ENCODE measurements at places on chromosomes 7 and 10. TPM values are rescaled to one million over a fixed set of nuclear protein-coding genes. Genes with fewer than 3 reads are reported as not detected.

DNA sequence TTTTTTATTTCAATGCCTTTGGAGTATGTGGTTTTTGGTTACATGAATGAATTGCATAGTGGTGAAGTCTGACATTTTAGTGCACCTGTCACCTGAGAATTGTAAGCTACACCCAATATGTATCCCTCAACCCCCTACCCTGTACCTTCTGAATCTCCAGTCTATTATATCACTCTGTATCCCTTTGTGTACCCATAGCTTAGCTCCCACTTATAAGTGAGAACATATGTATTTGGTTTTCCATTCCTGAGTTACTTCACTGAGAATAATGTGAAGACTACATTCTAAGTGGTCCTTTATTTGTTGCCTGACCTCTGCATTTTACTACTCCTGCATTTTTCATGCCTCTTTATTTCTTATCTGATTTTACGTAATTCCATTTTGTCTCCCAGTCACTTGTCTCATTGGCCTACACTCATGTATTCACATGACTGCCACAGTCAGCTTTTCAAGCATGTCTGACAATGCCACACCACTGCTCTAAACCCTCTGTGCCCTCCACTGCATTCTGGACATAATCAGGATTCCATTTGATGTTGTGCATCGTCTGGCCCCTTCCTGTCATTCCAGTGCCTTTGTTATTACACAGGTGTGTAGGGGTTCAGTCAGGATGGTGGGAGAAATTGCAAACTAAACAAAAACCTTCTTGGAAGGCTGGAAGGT lies 1325.5 kb downstream of the XPNPEP1 start:
- DNase-seq = no peak

DNA sequence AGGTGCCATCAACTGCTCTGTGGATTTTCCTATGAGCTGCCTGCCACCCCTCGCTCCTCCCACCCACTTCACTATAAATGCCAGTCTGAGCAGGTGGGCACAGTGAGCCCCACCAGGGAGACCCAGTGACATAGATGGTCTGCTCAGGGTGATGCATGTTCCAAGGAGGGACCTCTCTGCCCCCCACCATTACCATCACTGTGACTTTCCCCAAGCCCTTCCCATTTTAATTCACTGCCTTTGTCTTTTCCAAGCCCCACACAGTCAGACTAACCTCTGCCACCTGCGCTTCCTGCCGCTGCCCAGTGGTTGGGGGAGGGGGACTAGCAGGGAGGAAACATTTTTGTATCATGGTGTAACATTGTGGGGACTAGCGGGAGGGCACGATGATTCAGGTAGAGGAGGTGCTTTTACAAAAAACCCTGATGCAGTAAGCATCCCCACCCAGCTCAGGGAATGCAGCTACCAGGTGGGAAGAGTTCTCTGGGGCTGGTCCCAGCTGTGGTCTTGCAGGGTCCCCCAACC lies 24.6 kb downstream of the PRSS2 start:
- DNase-seq = no peak

- peak; percentile 6 for DNase-seq
These were observed 739 bp downstream of the CASP7 start for GRCh38 chr10:113680190-113681111.

GRCh38 chr7:47741984-47742383 lies 160.1 kb upstream of the TNS3 start:
- DNase-seq = no peak

- no peak for DNase-seq
These were observed 56.4 kb downstream of the SGMS1 start for GRCh38 chr10:50567384-50567783.

DNA sequence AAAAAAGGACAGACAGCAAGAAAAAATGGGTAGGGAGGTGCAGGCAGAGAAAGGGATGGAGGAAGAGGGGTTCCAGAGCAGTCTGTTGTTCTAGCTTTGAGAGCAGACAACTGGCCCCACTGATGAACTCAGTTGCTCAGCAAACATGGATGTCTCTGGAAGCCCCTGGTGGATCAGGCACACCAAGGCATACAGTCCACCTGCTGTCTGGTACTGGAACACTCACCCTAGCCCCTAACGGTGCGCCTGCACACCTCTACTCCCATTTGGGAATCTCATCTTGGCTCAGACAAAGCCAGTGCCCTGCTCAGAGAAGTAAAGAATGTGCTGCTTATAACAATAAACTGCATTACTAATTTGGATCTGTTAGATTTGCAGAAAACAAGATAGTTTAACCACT lies 7.7 kb downstream of the MACROH2A2 start:
- DNase-seq = no peak

DNA sequence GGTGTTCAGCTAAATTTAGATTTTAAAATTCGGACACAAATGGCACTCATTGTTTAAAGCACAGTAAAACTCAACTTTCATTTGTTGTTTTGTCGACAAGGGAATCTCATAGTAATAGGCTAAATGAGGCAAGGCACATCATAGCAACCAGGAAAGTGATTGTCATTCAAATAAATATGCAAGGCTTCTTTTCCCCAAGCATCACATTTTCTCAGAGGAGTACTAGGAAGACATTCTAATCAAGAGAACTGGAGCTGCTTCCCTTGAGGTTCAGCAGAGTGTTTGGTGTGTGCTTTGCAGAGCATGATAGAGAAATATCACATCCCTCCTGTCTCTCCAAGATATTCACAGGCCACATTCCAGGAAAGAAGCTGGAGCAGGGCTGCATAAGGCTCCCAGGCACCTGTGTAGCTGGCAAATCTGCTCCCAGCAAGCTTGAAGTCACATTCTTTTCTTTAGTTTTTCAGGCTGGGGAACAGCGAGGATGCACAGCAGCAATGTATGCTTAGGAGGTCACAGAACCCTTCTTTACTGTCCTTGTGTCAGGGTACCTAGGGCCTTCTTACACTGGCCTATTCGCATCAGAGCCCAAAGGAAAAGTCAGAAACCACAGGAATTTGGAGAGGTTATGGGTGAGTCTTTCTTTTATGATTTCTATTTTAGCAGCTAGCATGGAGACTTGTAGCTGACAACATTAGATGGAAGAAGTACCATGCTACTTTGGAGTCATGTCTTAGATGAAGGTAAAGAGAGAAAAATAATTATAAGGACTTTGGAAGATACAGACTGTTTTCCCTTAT lies 95.9 kb upstream of the HDAC9 start:
- DNase-seq = no peak

DNA sequence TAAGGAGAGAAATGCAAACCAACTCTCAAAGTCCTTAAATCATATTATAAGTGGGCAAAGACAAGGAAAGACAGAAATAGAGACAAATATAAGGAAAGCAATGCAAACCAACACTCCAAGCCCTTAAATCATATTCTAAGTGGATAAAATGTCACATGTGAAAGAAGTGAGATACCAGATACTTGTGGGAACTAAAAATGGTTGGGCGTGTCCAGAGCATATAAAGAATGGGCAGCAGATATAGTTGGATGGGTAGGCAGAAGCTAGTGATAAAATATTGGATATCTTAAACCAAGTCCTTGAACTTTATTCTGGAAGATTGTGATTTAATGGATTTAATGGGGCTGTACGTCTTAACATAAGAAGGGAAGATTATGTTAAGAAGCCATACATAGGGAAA lies 1065.2 kb upstream of the C7orf33 start:
- no peak for DNase-seq

DNA sequence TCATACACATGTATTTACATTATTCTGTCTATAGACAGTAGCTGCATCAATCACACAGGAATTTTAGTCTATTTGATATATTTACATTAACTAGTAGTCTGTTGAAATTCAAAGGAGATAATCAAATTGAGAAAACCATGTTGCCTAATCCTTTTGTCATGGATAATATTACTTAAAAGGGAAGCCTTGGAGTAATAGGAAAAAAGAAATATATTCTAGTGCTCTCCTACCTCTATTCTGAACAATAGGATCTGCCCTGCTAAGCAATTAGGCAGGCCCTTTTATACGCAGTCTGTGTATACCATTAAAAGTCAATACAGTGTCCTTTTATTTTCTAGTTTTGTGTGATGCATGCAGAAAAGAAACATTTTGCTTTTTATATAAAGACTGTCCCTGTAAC lies 24.5 kb downstream of the UMAD1 start:
- no peak for DNase-seq

- DNase-seq = no peak
These were observed 76.4 kb upstream of the CCNY start for GRCh38 chr10:35259769-35260397.

- no peak for DNase-seq
These were observed 12.7 kb downstream of the IKZF1 start for GRCh38 chr7:50317221-50317678.

DNA sequence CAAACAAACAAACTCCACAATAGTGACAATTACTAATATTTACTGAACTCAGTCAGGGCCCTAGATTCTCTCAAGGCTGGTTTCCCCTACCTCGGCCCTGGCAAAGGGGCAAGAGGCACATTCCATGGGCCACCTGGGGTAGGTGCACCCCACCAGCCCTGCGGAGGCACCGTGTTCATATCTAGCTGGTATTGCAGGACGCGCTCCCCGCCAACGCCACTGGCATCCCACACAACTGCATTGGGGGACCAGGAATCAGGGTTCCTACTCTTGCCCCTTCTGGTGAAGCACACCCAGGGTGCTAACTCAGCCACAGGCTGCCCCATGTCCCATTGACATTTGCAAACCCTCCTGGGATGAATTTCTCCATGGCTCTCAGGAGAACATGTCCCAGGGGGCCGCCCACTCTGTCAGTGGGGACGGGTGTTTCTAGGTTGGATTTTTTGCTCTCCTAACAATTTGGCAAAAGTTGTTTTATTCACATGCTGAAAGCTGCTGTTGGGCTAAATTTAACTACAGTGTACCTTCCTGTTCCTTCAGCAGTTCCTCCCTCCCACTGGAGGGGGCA lies 76.7 kb downstream of the ZRANB1 start:
- DNase-seq = no peak

DNA sequence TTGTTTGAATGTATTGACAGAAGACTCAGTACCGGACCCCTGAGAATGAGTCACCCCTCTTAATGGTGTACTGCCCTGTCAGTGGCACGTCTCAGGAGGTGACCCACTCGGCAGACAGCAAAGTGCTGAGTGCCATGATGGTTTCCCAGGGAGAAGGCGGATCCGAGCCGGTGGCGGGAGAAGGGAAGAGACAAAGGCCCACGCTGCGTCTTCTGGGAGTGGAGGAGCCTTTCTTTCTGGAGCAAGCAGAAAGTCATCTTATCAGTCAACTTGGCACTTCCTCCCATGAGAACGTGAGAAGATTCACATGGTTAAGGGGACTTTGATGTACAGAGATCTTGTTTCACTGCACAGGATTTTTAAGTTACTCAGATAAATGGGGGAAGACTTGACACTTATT lies 14.6 kb upstream of the PPP2R2D start:
- no peak for DNase-seq

DNA sequence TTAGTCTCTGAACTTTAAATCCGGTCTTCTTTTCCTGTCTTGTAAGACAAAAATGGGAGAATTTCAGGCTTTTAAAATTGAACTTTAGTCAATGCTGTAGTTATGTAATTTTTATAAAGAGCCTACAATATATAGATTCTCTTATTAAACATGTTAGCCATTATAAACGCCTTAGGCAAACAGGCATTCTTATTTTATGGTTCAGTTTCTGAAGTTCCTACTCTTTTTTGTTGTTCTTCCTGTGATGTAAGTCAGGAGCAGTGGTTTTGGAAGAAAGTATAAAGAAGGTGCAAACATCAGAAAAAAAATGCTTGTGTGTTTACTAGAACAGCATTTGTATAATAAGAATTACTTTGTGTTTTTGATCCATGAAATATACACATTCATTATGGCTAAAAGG lies 41.6 kb downstream of the BICC1 start:
- DNase-seq = no peak

GRCh38 chr10:123327896-123328295 lies 173.7 kb downstream of the BUB3 start:
- DNase-seq = no peak

DNA sequence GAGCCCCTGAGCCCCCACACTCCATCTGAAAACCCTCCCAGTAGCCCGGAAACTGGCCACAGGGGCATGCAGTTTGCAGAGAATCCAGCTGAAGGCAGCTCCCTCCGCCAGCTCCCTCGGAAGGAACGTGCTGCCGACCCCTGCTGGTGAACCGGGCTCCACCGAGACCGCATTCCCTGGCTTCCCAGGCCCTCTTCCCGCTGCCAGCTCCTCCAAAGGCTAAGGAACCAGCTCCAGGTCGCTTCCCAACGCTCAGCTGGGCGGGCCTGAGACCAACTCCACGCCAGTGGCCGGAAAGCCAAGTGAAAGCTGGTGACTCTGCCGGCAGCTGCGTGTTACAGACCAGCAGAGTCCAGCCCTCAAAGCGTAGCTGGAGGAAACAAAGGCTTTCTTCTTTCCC lies 35.8 kb downstream of the GPER1 start:
- DNase-seq = no peak

- DNase-seq = no peak
These were observed 33.0 kb downstream of the RAMP3 start for GRCh38 chr7:45190406-45191165.

DNA sequence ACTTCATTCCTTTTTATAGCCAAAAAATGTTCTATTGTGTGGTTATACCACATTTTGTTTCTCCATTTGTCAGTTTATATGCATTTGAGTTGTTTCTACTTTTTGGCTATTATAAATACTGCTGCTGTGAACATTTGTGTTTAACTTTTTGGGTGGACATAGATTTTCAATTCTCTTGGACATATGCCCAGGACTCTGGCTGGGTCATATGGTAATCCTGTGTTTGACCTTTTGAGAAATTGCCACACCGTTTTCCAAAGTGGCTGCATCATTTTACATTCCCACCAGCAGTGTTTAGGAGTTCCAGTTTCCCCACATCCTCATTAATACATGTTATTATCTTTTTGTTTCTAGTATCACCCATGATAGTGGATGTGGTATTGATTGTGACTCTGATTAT lies 39.4 kb downstream of the CSGALNACT2 start:
- DNase-seq = no peak

- DNase-seq = no peak
These were observed 106.2 kb downstream of the REEP3 start for GRCh38 chr10:63627396-63627795.

DNA sequence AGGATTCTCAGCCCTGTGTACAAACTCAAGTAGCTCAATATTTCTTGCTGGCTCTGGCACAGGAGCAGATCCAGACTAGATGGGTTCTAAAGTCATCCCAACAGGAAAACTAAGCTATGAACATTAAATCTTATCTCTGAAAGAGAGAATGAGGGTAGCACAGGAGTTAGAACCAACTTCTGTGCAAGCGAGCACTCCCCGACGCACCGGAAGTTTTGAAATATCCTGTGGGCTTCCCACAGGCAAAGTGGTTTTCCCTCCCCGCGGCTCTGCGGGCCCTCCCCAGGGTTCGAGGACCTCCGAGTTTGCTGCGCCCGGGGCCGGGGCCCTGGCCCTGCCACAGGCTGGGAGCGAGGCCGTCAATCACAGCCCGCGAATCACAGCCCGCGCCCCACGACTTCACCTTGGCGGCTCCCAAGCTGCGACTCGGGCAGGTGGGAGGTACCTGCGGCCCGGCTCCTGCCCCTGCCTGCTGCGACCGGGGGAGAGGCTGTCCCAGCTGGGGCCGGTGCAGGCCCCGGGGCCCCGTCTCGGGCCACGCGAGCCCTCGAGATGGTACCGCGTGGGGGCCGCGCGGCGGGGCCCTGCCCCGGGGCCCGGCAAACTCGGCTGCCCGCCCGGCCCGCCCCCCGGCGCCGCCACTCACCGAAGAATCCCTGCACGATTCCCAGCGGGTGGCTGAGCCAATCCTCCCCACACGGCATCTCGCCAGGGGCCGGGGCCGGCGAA lies 598 bp downstream of the MCMBP start:
- peak; percentile 14 for DNase-seq

The NUTM2D gene
- polyA plus RNA-seq = 5.4 TPM

The RASA4B gene
- polyA plus RNA-seq = 2.5 TPM

The PAPOLB gene
- polyA plus RNA-seq = 0.05 TPM

The CCL26 gene
- polyA plus RNA-seq = 7.1 TPM

The ANKRD2 gene
- polyA plus RNA-seq = not detected

The ACSM6 gene
- polyA plus RNA-seq = not detected

The ARHGAP22 gene
- polyA plus RNA-seq = 19.3 TPM
